K562 (cell line): ENCODE measurements at places on chromosomes 1 and 21.

- no peak for DNase-seq
These were observed 46.7 kb downstream of the TRABD2B start for GRCh38 chr1:47950471-47950870.

- DNase-seq: no peak
These were observed 65.5 kb upstream of the AK4 start for GRCh38 chr1:65082346-65083040.

- no peak for DNase-seq
These were observed 3.3 kb upstream of the NECTIN4 start for GRCh38 chr1:161092621-161093028.

GRCh38 chr1:225881081-225881958 lies 860 bp downstream of the TMEM63A start:
- DNase-seq: peak; percentile 84

- DNase-seq: no peak
These were observed 743.1 kb upstream of the B3GALT2 start for GRCh38 chr1:193929374-193930033.

DNA sequence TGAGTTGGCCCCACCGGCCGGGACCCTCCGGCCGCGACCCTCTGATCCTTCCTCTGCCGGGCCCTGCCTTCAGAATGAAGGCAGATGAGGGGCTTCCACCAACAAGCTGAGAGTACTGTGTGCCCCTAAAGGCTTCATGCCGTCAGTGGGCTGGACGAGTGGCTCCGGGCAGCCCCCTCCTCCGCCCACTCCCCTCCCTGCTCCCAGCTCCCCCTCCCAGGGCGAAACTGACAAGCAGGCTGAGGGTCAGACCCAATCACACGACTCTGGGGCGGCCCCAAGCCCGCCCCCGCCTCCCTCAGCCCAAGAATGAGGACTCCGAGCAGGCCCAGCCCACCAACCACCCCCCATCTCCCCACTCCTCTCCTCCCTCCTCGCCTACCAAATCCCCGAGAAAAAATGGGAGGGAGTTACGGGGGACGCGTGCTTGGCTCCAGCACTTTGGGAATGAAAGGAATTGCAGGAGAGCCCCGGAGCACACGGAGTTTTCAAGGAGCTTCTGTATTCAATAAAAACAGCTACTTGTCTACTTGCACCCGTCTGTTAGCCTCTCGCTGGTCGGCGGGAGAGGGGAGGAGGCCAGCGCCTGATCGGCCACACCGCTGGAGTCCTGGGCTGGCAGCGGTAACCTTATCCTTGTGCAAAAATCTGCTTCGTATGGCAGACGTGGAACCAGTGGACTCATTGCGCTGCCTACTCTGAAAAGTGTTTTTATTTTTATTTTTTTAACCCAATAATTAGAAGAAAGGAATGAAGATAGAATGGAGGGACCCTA lies at the start of gene COL11A1:
COL11A1 (minus strand) TSS at position 147 of the 775 bp plus-strand sequence. CDS start 344 bp downstream, outside the sequence.
- no peak for DNase-seq

DNA sequence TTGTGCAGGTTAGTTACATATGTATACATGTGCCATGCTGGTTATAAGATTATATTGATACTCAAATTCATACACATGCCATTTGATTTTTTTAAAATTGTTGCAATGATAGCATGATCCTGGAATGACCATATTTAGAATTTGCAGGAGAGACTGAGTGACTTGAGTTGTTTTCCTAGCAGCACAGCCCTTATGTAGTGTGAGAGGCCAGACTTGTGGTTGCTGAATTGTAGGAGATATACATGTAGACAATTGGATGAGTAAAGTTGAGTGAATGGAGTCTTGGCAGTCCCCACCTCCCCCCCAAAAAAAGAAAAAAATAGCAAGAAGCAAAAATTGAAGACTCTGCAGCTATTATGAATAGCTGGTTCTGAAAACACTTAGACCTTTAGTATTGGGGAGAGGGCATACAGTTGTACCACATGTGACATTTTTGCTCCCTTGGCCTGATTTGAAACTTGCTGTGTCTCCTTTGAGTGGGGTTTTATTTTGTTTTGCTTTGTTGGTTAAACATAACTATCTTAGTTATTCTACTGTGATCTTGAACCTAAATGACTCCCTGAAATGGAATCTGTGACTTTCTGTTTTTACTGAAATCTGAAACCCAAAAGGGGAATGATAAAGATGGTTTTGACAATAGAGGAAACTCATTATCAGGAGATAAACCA lies 280.3 kb downstream of the HMCN1 start:
- DNase-seq: no peak

DNA sequence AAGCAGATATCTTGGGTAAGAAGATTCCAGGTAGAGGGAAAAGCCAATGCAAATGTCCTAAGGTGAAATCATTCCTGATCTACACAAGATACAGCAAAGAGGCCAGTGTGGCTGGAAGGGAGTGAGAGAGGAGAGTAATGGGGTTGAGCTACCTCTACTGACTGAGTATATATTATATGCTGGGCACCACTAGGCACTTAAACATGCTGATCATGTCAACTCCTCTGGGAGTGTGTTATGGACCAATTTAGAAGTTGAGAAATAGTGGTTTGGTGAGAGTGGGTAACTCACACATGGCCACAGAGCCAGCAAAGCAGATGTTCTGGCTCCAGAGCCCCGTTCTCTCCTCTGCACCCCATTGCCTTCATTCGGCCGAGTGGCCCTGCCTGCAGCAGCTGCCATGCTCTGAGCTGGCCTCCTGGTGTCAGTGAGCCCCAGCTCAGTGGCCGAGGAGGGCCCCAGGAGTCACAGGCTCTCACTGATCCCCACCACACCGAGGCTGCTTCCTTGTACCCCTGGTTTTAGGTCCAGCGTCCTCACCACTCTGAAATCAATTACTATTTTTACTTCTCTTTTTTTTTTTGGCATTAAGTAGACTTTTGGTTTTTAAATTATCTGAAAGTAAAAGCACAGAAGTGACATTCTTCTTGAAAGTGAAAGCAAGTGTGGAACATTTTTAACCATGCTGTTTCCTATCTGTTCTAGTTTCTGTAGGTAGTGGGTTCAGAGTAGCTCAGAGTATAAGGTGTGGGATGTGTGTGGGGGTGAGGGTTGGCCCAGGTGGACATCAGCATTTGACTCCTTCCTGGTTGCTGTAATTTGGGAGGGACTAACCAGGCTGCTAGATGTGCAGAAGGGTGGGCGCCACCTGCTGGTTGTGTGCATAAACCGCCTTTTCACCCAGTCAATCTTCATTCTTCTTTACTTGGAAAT lies 45.8 kb upstream of the CRNN start:
- DNase-seq: peak; percentile 66
